Non-pigmented ciliary epithelial cell (primary cell): ENCODE measurements at places on chromosomes 5 and 9.

DNA sequence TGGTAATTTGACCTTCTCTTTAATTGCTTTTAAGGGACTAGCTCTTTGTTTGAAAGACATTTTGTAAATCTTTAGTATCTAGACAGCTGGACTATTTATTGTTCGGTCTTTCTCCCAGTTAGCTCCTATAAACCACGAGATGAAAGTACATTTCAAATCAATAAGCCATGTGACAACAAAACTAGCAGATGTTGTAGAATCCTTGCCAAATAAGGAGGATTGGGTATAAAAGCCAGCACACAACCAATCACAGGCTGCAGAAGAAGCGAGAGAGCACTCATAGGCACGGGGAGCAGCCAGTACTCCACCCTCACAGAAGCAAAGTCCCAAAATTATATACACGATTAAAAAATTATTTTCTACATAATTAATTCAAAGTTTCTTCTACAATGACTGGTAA is 8.1 kb upstream of the OMD start:
- DNase-seq, result no peak

DNA sequence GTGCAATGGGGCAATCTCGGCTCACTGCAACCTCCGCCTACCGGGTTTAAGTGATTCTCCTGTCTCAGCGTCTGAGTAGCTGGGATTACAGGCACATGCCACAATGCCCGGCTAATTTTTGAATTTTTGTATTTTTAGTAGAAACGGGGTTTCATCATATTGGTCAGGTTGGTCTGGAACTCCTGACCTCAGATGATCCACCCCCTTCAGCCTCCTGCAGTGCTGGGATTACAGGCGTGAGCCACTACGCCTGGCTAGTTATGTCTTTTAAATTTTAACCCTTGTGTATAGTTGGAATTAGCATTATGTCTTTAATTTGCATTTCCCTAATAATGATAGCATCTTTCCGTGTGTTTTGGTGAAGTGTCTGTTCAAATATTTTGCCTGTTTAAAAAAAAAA is 11.5 kb downstream of the GPBP1 start:
- DNase-seq, result no peak

DNA sequence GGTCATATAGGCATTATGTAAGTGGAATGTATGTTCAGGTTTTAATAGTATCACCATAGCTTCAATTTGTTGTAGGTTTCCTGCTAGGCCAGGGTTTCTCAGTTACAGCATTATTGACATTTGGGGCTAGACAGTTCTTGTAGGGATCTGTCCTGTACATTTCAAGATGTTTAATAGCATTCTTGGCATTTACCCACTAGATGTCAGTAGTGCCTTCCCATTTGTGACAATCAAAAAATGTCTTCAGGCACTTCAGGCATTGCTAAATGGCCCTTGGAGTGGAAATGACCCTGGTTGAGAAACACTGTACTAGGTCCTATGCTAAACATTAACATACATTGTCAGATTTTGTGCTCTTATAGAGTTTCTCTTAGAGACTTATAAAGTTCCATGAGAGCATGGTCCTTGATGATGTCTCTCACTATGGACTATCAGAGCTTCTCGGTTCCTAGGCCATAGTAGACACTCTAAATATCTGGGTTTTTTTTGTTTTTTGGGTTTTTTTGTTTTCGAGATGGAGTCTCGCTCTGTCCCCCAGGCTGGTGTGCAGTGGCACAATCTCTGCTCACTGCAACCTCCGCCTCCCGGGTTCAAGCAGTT is 1.4 kb downstream of the KIF20A start:
- DNase-seq, result peak; percentile 24

DNA sequence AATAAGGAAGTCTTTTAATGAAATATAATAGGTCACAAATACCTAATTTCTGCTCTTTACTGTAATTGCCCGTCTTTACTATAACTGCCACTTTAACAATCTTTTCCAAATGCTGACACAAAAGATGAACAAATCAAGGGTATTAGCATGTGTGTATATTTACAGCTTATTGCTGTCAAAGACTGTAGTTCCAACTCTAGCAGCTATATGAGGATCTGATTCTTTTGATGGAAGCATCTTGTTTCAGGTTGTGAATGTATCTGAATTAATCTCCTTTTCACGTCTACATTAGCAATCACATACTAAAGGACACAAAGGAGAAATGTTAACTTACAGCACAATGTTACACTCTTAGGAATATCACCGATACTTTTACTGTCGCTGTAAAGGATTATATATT is 27.9 kb downstream of the RFX3 start:
- DNase-seq, result no peak

GRCh38 chr9:137147091-137147792 is 8.3 kb downstream of the GRIN1 start:
- no peak for DNase-seq

DNA sequence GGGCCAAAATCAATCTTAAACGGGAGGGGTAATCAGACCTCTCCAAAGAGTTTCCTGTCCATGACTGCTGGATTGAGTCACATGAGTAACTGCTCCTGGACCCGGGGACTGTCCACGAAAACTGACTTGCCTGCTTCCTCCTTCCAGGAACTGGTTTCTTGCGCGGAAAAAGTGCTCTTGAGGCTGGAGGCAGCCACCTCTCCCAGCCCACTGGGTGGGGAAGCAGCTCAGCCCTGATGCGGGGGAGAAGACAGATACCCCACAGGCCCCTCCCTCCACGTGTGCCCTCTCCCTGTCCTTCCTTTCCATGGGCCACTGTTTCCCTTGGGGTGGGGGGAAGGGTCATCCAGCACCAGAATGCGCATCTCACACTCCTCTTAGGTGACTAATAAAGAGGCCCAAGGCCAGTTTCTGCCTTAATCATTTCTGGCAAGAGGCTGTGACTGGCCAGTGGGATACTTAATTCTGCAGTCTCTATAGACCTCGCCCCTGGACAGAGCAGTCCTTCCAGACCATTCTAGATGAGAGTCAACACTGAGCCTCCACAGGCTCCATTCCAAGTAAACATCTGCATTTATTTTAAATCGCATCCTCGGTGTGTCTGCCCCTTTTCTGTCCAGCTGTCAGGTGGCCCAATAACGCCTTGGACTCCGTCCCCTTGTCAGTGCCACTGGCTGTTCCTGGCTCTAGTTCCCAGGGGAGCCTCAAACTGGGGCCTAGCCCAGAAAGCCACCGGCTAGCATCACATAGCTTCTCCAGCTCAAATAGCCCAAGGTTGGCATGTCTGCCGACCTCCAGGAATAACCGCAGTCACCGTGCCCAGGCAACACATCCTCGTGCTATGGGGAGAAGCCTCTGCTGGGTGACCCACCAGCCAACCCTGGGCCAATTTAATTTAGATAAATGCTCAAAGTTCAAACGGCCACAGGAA is 12.0 kb downstream of the REXO4 start:
- no peak for DNase-seq

DNA sequence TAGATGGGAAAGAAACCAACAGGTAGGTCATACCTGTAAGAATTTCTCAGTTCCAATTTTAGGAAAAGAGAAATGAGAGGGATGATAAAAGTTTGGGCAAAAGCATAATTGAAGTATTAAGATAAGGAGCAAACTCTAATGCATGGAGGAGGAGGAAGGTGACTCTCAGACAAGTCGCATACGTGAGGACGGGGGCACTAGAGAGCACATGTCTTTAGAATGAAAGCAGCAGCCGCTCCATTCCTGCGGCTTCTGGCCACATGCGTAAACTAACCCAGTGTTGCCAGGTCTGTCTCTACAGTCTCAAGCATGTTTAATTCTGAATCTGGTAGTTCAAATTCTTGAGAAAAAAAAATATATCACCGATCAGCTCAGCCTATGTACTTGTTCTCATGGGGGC is 371.5 kb upstream of the SLC30A5 start:
- no peak for DNase-seq

DNA sequence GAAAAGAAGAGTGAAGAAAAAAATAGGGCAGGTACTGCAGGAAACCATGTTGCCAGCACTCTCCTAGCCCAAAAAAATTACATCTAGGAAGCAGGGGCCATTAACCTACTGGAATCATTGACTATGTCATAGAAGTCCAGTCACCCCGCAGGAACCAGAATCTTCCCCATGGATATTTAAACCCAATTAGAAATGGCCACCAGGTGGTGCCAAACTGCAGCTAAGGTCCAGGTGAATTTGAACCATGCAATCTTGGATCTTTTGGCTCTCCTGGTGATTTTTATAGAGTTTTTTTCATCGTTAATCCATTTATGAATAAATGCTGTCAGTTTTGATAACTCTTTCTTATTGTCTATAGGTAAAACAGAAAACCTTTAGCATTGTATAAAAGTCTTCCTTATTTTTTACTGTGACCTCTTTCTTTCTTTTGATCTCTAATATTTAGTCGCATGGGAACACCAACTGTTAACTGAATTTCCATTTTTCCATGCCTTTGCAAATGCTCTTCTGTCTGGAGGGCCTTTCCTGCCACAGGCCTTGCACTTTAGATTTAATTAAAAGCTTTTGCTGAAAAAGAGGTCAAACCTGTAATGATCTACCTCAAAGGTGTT is 147.5 kb upstream of the FGF10 start:
- no peak for DNase-seq

GRCh38 chr5:140221697-140222223 is 46.8 kb downstream of the CYSTM1 start:
- peak; percentile 73 for DNase-seq

DNA sequence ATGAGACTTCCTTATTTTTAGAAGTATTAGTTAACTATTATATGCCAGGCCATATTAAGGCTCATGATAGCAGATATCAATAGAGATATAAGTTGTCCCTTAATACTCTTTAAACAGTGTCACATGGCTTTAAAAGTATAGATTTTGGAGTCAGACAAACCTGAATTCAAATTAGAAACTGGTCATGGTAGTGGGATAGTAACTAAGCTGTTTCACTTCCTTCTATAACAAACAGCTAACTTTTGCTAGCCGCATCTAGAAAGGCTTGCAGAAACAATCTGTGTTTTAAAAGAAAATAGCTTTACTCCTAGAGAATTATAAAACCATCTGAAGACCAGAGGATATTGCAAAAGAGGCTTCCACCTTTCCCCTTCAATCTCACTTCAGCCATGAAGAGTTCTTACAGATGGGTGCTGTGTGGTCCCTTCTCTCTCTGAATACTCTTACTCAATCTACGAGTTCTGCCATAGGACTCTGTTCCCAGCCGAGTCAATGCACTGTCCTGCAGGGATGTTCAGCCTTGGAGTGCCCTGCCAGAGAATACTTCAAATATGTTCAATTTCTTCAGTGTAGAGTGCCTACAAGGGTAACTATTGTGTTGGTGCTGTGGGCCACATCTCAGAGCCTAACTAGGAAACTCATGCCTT is 810.2 kb downstream of the EFNA5 start:
- DNase-seq, result no peak

DNA sequence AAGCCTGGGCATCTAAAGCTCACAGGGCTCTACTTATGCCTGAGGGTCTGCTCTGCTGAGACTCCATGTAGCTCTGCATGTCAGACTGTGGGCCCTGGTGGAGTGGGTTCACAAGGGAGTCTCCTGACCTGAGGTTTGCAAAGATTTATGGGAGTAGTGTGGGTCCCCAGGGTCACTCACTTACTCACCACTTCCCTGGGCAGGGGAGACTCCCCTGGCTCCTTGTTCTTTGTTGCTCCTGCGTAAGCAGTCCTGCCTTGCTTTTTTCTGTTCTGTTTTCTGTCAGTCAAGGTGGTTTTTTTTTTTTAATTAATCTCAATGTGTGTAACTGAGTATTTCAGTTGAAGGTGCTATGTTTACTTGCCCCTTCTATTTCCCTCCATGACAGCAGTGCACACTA is 256.6 kb downstream of the TMEM38B start:
- no peak for DNase-seq

DNA sequence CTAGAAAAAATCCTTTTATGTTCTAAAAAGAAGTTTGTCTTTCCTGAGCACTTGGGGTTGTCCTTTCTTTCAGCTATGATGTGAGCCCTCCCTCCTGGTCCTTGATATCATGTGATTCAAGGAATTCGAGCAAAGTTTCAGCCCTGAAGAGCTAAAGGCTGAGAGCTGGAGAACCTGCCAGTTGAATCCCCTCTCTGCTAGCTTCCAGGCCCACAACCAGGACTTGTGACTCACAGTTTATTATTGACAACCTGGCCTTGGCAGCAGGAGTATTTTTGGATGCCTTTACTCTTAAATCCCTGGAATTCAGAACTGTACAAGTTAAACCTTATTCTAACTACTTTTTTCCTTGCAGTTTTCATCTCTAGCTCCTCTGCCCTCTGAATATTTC is 182.8 kb downstream of the SPOCK1 start:
- no peak for DNase-seq

DNA sequence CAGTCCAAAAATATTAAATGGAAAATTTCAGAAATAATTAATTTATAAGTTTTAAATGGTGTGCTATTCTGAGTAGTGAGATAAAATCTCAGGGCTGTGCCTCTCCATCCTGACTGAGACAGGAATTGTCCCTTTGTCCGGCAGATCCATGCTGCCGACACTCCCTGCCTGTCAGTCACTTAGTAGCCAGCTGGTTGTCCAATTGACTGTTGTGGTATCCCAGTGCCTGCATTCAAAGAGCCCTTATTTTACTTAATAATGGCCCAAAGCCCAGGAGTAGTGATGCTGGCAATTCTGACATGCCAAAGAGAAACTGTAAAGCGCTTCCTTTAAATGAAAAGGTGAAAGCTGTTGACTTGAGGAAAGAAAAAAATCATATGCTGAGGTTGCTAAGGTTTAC is 157.5 kb downstream of the ENC1 start:
- no peak for DNase-seq

- no peak for DNase-seq
Observed at GRCh38 chr9:129644365-129644764, 2.4 kb upstream of the ASB6 start.

DNA sequence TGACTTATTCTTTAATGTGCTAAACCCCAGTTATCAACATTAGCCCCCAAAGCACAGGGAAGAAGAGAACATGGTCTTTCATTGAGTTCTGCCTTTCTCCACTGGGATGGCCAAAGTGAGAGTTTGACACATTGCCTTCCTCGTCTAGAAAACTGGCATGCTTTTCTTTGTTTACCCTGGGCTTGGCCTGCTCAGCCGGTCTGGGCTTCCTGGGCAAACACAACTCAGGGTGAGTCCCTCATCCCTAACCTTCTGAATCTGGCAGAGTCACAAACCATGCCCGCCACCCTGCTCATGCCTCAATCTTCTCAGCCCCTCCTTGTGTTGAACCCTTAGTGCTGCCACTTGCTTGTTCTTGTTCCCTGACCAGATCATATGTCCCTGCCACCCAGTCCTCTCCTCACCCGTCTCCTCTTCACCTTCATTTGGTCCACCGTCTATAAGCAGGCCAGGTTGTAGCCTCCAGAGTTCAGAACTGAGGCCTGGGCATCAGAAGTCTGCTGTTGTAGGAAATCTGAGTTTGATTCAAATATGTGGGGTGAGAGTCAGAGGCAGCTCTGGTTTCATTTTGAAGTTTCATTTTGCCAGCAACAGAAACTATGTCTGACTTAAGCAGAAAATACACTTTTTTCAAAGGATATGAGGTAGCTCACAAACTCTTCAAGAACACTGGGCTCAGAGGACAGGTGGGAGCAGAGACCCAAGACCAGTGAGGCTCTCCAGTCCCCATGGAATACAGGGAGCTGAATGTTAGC is 217.6 kb downstream of the NDUFS4 start:
- no peak for DNase-seq

GRCh38 chr5:76660360-76660759 is 37.2 kb upstream of the F2RL2 start:
- DNase-seq, result no peak
